ENCODE measurements at places on chromosomes 5 and 9.

DNA sequence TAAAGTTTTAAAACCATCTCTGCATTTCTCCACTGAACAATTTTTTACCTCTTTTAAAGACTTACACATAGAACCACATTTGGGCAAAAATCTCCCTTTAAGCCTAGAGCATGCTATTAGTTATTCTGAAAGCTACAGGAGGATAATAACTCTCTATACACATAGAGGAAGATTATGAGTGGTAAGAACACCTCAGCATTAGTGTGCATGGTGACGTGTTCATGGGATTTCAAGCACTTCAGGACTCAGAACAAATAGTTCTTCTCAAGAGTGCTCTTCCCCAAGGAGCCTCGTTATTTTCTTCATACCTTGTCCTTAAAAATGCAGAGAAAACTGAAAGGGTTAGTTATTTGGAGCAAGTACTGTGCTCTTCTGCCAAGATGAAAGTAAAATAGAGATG, 256.9 kb upstream of the TUSC1 start:
- DNase-seq = no peak

DNA sequence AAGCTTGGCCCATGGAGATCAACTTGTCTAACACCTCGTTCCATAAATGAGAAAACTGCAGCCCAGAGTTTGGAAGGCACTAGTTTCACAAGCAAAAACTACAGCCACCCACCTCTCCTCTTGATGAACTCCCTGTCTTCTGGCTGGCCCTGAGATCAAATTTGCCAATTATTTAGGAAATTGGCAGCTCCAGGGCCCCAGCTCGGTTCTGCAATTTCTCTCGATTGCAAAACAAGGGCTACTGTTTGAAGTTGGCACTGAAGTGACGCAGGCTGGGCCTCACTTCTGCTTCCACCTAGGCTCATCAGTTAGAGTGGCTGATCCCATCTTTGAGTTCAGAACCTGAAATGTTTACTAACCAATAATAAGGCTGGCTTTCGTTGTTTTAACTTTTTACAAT, 3.7 kb upstream of the GPX3 start:
- DNase-seq = no peak

DNA sequence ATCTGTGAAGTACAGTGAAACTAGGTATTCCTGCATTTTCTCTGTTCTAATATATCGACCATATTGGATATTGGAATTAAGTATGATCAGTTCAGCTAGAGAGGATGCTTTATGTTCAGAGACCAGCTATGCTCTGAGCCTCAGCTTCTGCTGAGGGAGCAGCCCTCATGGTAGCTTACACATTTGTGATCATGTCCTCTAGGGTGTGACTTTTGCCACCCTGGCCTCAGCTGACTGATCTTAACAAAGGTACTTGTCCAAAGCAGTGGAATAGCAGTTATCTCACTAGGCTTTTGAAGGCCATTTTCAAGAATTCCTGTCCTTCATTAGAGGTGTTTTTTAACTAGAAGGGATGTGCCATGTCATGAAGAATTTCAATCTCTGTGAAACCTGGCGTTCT, 9.3 kb downstream of the SCAMP1 start:
- DNase-seq = no peak

- no peak for DNase-seq
Measured at GRCh38 chr5:145157841-145158240, 677.3 kb downstream of the PRELID2 start.

DNA sequence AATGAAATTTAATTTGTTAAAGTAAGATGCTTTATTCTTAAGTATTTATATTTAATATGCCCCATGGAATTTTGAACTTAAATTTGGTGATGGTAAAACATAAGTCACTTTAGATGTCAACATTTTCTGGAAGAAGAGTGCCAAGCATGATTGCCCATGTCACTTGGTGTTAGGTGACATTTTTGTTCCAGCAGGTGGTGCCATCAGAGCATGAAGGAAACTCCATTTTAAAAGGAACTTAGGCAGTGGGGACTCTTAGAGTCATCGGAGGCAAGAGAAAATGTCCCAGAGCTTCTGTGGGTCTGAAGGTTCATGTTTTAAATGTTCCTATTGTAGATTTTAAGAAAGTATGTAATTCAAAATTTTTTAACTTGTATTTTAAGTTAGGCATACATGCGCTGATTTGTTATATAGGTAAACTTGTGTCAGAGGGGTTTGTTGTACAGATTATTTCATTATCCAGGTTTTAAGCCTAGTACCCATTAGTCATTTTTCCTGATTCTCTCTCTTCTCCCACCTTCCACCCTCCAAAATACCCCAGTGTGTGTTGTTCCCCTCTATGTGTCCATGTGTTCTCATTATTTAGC, 789.3 kb downstream of the SEMA5A start:
- no peak for DNase-seq

DNA sequence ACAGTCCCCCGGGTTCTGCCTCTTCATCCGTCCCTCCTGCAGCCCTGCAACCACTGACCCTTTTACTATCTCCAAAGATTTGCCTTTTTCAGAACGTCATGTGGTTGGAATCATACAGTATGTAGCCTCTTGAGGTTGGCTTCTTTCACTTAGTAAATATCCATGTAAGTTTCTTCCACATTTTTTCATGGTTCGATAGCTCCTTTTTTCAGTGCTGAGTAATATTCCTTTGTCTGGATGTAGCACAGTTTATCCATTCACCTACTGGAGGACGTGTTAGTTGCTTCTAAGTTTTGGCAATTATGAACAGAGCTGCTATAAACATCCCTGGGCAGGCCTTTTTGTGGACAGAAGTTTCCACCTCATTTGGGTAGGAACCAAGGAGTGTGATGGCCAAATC, 27.1 kb downstream of the PRRX2 start:
- DNase-seq = no peak

DNA sequence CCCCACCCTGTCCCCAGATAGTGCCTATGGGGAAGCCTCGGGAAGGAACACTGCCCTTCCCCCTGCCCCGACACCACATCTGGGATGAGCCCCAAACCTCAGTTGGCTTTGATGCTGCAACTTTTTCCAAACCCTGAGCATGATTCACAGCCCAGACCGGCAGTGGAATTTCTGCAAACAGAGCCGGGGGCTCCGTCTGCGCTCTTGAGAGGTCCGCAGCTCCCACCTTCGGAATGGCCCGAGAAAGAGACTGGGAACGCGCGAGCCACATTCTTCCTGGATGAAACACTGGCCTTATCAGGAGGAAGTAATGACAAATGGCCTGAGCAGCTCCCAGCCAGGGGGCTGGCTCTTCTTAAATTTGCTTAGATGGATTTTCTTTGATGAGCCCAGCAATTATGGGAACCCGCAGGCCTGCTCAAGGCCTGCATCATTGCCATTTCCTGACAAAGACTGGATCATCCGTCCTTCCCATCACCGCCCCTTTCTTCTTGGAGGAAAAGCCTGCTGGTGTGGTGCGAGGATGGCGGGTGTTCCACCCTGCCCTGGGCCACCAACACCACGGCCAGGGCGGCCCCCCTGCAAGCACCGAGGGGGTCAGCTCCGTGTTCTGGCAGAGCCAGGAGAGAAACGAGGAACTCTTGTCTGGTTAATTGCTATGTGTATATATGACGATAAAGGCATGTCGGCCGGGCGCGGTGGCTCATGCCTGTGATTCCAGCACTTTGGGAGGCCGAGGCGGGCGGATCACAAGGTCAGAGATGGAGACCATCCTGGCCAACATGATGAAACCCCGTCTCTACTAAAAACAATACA, 38.8 kb upstream of the COL5A1 start:
- no peak for DNase-seq

DNA sequence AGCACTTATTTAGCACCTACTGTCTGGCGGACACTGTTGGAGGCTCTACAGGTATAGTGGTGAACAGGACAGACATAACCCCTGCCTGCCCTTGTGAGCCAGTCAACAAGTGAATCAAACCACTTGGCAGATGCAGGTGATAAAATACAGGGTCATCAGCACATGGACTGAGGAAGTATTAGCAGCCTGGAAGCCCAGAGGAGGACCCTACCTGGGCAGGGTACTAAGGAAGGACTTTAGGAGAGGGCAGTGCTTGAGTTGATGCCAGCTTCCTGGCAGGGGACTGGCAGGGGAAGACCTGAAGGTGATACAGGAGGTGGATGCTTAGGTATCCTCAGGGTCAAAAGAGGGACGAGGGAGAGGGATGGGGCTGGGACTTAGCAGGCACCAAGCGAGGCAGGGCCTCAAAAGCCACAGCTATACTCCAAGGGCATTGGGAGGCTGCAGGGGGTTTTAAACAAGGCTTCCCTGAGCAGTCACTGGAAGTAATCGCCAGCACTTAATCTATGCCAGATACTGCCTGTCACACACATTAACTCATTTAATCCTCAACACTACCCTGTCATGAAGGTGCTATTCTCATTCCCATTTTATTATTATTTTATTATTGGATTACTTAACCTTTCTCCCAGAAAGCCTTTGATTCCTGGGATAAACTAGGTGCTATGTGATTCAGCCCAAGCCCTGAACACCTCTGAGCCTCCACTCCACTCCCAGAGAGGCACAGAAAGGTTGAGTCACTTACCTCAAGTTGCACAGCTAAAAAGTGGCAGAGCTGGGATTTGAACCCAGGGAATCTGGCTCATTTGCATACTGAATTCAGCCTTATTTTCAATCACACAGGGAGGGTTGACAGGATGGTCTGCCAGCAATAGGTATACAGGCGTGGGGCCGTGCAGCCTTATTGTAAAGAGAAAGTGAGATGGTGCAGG, 63.8 kb upstream of the ORM1 start:
- no peak for DNase-seq

DNA sequence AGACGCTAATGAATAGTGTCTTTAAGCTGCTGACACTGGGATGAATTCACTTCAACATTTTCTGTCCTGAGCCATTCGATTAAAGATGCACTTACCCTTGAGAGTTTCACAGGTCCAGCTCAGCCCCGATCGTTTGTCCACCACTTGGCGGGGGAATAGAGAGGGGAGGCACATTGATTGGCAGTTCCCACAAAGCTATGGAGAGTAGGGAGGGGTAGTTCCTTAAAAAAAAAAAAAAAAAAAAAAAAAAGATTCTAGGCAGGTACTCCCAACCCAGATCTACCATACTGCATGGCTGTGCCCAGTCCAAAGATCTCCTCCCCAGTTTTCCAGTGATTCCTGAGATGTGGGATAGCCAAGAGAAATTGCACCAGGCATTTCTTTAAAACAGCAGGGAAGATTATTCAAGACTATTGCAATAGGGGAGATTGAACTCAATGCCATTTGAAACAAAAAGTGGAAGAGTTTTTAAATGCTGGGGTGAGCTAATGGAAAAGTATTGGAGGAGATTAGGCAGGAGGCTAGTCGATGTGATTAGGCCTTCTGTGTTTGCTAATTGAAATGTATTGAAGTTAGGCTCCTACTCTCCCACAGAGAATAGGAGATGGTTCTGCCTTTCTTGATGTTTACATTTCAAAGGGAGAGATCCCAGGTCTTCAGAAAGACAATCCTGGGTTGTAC, 2217.4 kb upstream of the WWC1 start:
- DNase-seq = no peak

DNA sequence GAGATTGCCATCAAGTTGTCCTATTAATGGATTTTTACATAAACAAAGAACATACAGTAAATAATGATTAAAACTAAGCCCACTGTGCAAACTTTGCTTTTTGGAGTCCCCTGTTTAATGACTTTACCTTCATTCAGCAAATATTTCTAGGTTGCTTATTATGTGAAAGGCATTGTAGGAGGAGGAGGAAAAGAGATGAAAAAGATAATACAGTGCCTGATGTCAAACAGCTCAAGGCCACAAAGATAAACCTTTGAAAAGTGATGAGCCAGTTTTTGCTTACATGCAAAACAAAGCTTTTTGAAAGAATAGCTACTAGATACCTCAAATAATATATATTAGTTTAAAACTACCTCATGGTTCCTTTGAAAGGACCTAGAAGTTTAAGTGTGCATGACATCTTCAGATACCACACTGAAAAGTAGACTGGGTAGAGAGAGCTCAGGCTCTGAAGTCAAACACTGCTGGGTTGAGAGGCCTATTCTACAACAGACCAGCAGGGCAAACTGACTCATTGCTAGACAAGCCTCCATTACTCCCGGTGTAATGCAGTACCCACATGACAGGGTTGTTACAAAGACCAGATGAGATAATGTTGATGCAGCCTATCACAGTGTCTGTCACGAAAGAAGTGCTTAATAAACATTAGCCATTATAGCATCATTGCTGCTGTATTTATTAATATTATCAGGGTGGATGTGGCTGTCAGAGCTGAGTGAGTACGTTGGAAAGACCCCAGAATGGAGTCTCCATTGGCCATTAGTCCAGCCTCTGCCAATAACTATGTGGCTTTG, 11.8 kb downstream of the DEPDC1B start:
- no peak for DNase-seq

- no peak for DNase-seq
Measured at GRCh38 chr9:138073808-138074207, 196.2 kb downstream of the CACNA1B start.

GRCh38 chr5:116514421-116514970, 60.1 kb downstream of the SEMA6A start:
- no peak for DNase-seq

- no peak for DNase-seq
Measured at GRCh38 chr9:101220341-101220740, 164.5 kb downstream of the BAAT start.

GRCh38 chr9:92590377-92590776, 54.6 kb upstream of the ECM2 start:
- no peak for DNase-seq

DNA sequence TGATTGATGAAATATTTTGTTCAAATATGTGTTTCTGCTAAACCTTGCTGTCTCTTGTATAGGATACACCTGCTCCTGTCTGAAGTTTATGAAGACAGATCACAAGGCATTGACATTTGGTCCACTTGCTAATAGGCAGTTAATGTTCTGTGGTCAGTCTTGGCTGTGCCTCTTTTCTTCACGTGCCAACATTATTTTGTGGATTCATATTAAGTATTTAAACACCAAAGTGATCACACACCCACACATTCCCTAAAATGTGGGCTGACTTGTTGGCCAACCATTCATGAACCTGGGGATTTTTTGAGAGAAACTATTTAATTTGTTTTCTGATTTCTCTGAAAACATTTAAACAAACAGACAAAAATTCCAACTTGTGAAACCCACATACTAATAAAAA, 33.7 kb downstream of the ZNF462 start:
- no peak for DNase-seq

DNA sequence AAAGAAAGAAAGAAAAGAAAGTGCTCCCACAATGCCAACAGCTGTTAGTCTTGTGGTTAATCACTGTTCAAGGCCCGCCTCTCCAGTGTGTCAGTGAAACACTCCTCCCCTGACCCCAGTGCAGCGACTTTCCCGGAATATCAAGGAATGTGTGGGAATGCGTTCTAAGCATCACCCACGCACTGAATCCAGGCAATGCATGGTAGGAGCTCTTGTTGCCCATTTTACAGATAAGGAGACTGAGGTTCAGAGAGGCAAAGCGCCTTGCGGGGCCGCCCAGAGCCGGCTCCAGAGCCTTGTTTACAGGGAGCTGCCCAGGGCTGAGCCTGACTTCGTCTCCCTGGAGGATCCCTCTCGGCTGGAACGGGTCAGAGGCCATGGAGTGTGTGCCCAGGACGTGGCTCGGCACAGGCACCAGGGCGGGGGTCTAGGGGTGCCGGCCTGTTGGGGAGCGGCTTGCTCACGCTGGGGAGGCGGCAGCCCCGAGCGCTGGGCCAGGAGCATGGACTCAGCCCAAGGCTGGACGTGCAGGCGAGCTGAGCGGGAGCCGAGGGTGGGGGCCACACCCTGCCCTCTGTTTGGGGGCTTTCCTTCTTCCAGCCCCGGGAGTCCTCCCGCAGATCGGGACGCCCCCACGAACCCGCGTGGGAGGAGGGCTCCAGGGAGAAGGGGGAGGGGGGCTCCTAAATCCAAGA, 823 bp downstream of the ST6GALNAC6 start:
- no peak for DNase-seq
